ENCODE measurements at places on chromosomes 13 and 19. TPM values are rescaled to one million over a fixed set of nuclear protein-coding genes. Genes with fewer than 3 reads are reported as not detected.

KIR2DL4 gene
- total RNA-seq, result 0.39 TPM

NAPSA gene
- total RNA-seq, result 1.1 TPM

PHF11 gene
- total RNA-seq, result 67.8 TPM

BRME1 gene
- 3.3 TPM for total RNA-seq

LSR gene
- 55.2 TPM for total RNA-seq

ERVV-1 gene
- 0.78 TPM for total RNA-seq

DNA sequence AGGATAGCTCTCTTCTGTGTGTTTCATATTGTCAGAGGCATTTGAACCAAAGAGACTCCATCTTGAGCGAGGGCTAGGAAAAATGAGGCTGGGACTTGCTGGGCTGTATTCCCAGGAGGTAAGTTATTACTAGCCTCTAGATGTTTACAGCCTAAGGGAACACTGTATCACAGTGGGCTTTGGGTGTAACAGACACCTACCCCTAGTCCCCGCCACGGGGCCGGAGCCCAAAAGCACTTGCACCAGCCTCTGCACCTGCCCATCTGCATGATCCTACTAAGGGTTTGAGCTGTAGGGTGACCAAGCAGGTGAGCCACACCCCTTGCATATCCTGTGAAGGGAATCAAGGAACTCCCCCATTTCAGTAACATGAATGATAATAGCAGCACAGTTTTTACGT is 1972.2 kb downstream of the OLFM4 start:
- DNase-seq, result no peak

DNA sequence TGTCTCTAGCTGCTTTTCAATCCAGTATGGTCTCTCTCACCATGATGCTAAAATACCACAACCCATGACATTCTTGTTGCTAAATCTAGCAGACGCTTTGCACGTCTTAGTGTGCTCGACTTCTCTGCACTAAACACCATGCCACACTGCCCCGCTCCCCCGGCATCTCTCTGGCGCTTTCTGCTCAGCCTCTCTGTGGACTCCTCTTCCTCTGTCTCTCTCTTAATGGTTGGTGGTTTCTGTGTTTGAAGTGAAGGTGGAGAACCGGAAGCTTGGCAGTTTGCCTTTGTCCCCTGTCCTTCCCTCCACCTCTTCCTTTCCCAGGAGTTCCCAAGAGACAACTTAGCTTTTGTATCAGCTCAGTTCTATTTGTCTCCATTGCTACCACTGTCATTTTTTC is 8.8 kb downstream of the ERCC5 start:
- DNase-seq, result no peak

DNA sequence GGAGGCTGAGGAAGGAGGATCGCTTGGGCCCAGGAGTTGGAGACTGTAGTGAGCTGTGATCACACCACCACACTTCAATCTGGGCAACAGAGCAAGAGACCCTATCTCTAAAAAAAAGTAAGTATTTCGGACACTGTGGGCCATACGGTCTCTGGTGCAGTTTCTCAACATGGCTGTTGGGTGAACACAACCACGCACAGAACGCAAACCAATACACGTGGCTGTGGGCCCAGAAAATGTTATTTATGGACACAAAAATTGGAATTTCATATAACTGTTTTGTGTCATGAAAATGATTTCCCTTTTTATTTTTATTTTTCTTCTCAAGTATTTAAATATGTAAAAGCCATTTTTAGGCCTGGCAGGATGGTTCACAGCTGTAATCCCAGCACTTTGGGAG is 19.5 kb downstream of the LDLR start:
- no peak for DNase-seq

- DNase-seq, result no peak
Observed at GRCh38 chr13:72255908-72256307, 388.9 kb upstream of the DACH1 start.

DNA sequence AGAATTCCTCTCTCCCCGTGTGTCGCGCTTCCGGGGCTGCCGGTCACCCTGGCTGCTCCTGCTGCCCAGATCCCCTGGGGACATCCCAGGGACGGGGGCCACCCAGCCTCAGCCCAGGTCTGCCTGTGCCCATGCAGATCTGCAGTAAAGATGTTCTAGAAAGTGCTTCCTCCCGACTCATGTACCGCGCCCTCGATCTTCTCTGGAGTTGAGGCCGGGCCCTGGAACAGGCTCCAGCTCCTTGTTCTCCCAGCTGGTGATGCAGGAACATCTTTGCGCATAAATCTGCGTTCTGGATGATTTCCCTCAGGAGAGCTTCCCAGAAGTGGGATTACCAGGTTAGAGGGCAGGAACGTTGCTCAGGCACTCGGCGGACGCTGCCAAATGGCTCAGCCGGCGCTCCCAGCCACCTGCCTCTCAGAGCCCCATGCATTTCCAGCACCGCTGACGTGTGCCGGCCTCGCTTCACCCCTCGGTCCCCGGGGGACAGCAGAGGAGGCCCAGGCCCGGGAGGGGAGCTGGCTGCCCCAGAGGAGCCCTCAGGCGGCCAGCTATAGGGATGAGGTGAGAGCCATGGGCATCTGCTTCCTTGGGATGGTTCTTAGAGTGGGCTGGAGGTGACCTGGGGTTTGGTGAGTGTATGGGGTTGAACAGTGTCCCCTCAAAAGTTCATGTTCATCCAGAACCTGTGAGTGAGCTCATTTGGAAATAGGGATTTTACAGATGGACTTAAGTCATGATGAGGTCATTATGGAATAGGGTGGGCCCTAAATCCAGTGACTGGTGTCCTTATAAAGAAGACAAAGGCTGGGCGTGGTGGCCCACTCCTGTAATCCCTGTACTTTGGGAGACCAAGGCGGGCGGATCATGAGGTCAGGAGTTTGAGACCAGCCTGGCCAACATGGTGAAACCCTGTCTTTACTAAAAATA is 42.6 kb downstream of the CRTC1 start:
- DNase-seq, result no peak

DNA sequence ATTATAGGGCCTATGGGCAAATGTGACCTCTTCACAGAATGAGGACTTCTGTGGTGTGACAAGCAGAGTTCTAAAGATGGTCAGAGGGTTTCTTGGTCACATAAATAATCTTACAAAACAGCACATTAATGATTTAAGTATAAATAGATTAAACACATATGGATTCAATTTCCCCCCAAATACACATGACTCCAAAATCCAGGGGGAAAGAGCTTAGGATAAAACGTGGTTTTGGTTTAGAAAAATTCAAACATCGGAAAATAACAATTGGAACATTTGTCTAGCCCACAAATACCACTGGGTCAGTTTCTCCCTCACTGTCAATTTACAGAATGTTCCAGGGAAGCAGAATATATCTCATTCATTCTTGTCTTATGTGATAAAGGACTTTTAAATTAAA is 283.1 kb downstream of the COG6 start:
- DNase-seq, result no peak

Measured in ureter (tissue), 1 donor.